ENCODE measurements at places on chromosomes 12 and 14. TPM values are rescaled to one million over a fixed set of nuclear protein-coding genes. Genes with fewer than 3 reads are reported as not detected.

AGAP2 gene
- 0.06 TPM for total RNA-seq

CNTN1 gene
- total RNA-seq, result not detected

AMIGO2 gene
- total RNA-seq, result 3.2 TPM

CDH24 gene
- total RNA-seq, result 10.9 TPM

Data from bladder microvascular endothelial cell (primary cell).